ENCODE measurements at places on chromosomes 1 and 21.

DNA sequence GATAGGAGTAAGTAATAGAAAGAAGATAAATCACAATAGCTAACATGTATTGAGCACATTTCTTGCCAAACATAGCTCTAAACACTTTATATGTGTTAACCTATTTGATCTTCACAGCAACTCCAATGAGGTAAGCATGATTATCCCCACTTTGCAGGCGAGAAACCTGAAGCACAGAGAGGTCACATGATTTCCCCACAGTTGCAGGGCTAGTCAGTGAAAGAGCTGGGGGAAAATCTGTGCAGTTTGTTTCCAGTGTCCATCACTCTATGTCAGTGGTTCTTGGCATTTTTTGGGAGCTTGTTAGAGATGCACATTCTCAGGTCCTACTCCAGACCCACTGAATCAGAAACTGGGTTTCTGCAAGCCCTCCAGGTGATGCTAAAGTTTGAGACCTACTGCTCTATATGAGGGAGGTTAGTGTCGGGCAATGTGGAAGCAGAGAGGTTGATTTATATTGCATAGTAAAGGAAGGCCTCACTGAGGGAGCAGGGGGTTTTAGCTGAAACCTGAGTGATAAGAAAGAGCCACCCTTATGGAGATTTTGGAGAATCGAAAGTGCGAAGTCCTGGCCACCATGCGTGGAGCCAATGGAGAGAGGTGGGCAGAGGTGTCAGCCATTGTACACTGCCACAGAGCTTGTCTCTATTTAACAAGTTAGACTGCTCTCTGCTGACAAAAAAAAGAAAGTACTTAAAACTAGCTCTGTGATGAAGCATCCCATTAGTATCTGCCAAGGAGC lies 20.9 kb downstream of the MCOLN3 start:
- no peak for DNase-seq

DNA sequence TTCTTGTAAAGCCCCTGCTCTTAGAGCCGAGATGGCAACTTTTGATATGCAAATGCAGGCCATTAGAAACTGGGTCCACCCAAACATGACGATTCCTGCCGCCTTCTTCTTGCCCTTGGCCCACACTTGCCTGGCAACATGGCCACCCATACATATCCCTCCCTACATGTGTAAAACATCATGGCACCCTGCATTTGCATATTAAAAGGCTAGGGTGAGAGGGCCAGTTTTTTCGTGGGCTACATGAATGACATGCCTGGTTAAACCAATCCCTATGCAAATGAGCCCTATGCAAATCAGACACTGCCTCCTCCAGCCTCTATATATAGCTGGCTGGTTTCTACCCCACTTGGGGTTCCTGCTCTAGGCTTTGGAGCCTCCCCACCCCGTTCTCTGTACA lies 18.8 kb downstream of the PLA2G2A start:
- DNase-seq, result no peak

DNA sequence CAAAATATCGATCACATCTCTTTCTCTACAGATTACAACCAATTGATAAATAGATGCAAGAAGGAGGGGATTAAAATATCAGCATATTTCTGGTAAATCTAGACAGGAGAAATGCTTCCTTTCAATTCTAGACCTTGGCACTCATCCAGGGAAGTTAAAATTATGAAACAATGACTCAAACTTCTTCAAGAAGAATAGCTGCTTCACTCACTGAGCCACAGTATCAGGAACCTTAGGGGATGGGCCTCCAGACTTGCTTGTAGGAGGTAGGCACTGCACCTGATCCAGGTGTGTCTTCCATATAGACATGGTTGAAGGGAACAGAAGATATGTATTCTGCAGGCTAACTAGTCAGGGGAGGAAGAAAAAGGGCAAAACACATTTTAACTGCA lies 9.8 kb downstream of the SLAMF7 start:
- DNase-seq, result no peak

- DNase-seq, result no peak
These were observed 965 bp upstream of the SH2D5 start for GRCh38 chr1:20733360-20733975.

- DNase-seq, result no peak
These were observed 45.6 kb upstream of the COA6 start for GRCh38 chr1:234327577-234328164.

- DNase-seq, result no peak
These were observed 151.7 kb downstream of the LYPLAL1 start for GRCh38 chr1:219325368-219325742.

DNA sequence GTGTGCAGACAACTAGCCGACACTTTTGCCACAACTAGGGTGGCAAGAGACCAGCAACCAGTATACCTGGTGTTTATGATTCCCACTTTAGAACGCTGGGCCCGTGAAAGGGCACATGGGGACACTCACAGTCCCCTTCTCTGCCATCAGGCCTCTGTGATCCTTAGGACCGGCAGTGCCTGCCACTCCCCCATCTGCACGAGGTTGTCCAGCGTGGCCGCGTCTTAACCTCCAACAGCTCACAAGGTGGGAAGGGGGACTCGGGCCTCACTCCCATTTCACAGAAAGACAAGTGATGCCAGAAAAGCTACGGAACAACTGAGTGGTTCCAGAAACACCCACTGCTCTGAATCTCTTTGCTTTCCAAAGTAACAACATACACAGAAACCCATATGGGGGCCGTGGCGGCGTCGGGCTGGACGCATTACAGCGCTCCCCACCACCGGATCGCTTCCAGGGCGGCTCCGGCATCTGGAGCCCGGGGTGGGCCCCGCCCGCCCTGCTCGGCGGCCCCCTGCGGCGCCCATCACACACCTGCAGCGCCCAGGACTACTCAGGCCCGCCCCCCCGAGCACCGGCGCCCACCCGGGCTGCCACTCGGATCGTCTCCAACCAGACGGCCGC lies 1.0 kb downstream of the ZNF496 start:
- no peak for DNase-seq

- DNase-seq, result no peak
These were observed 363.0 kb downstream of the PTBP2 start for GRCh38 chr1:97084546-97084945.

DNA sequence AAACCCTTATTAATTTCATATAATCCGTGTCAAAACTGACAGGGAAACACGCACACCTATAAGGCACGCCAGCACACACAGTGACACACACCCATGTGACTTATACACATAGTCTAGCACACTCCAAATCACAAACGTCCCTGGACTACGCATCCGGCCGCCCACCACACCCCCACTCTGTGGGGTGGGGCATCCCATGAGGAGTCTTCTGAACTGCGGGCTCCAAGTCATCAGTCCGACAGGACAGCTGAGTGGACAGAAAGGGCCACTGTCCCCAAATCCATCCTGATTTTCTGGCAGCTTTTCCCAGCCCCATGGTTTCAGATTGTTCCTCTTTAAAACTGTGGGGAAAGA lies 829 bp downstream of the PEA15 start:
- no peak for DNase-seq

- DNase-seq, result no peak
These were observed 125.0 kb downstream of the KIAA0319L start for GRCh38 chr1:35432231-35432630.

- DNase-seq, result no peak
These were observed 588.0 kb upstream of the BEND5 start for GRCh38 chr1:49364676-49365075.

GRCh38 chr1:228029281-228029680 lies 22.5 kb downstream of the WNT3A start:
- no peak for DNase-seq

GRCh38 chr1:214004795-214005194 lies 17.0 kb downstream of the PROX1 start:
- DNase-seq, result no peak

GRCh38 chr1:200281201-200281835 lies 128.5 kb downstream of the ZNF281 start:
- no peak for DNase-seq

DNA sequence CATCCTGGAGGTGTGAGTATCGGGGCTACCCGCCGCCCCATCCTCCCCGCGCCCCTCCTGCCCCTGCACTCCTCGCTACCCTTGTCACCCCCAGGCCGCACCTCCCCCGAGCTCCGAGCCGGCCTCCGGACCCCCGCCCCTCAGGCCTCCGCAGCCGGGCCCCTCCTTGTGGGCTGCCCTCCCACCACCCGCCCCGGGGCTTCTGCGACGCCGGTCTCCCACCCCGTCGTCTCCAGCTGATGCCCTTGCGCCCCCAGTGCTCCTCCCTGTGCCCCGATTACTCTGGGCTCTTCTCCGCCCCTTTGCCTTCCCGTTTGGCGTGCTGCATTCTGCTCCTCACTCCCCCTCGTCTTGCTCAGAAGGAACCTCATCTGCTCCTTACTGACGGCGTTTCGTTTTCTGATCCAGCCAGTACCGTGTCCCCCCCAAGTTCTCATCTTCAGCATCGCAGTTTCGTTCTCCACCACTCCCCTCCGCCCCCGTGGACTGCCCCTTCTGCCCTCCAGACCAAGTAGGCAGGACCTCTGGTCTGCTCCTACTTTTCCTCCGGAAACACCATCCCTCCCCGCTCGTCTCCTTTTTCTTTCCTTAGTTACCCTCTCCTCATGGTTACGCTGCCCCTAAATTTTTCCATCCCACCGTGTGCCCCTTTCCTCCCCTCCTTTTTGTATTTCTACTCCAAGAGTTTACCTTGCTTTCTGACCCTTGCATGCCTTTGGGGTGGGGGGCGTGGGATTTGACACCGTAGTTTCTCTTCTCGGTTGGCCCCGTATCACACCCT lies 841 bp downstream of the SNX27 start:
- DNase-seq, result no peak

- DNase-seq, result no peak
These were observed 151.6 kb downstream of the GRIK3 start for GRCh38 chr1:36882536-36883285.

DNA sequence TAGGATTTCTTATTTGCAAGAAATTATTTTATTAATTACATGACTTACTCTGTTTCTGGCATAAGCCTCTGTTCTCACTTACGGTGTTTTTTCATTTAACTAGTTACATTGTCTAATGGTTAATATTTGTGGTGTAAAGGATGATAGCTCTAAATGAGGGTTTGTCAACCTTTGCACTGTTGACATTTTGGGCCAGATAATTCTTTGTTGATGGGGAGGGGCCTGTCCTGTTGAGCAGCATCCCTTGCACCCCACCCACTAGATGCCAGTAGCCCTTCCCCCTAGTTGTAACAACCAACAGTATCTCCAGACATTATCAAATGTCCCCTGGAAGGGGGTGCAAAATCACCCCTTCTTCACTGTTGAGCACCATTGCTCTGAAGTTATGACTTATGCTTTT lies 83.6 kb upstream of the SLC44A3 start:
- DNase-seq, result no peak

DNA sequence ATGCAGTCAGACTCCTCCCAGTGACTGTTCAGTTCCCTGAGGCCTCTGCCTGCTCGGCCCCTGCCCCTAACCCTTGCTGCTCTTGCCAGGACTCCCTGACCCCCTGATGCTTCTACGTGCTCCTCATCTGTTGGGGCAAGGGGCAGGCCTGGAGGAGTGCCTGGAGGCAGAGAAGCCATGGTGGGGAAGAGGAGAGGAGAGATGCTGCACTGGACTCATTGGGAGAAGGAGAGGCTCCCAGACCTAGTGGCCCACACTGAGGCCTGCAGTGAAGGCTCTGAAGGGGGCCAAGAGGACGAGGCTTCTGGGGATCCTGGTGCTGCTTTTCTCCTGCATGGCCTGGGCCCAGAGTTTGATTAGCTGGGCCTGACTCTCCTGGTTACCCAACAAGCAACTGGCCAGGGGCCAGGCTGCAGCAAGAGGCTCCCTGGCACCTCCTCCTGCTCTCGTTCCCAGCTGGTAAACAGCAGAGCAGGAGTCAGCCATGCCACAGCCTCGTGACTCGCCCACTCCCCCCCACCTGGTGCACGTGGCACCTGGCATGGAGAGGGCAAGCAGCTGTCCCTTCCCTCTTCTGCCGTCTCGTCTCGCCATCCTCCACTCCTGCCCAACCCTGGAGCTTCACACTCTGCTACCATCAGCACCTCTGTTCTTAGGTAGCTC lies 847 bp upstream of the RORC start:
- DNase-seq, result no peak

DNA sequence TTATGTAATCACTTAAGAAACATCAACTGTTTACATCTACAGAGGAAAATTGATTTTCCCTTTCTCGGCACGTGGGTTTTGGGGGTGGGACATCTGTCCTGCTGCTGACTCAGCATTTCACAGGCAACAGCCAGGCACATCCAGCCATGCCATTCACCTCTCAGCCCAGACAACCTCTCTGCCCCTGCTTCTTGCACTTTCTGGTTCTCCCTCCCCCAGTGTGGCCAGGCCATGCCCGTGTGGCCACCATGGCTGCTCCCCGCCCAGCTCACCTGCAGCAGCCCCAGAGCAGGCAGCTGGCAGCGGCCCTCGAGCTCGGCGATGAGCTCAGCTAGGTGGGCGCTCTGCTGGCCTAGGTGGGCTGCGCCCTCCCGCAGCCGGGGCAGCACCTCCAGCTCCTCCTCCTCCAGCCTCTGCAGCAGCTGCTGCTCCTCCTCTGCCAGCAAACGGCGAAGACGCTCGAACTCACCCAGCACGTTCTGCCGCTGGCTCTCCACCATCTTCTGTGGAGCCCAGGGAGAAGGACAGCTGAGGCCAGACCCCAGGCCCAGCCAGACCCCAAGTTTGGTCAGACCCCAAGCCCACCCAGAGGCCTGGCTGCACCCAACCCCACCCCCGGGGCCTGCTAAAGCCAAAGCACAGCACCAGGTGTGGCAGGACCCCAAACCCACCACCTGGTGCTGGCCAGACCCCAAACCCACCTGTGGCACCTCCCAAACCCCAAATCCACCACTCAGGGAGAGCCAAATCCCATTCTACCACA lies 5.8 kb downstream of the TRIM11 start:
- DNase-seq, result no peak

DNA sequence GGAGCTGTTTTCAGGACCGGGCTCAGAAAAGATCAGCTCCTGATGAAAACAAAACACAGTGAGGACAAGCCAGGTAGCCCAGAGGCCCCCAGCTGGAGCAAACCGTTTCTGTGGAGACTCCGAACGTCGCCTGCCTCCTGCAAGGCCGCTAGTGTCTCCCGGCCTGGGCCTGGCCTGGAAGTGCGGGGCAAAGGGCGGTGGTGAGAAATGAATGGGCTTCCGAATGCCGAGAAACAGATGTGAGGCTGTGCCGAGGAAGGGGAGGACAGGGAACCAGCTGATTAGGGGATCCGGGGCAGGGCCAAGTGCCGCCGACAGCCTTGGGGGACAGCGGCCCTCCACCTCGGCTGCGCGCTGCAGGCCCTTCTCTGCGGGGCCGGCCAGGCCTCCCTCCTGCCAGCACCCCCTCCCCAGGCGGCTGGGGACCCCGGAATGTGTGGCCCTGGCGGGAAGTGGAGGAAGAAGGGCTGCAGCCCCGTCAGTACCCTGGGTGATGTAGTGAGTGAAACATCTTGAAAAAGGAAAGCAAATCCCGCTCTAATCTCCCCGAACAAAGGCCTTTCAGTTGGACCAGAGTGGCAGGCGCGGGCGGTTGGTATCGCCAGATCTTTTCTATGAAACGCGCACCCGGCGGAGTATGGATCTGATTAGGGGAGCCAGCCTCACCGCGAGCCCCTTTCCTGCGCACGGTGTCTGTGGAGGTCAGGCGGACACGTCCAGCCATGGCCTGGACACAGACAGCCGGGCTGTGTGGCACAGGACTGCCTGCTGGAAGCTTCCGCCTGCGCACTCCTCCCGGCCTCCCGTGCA lies 52.6 kb downstream of the PRDM16 start:
- no peak for DNase-seq
